Heart right ventricle (tissue), 16 donors: ENCODE measurements at places on chromosomes 7 and 10. TPM values are rescaled to one million over a fixed set of nuclear protein-coding genes. Genes with fewer than 3 reads are reported as not detected.

DNA sequence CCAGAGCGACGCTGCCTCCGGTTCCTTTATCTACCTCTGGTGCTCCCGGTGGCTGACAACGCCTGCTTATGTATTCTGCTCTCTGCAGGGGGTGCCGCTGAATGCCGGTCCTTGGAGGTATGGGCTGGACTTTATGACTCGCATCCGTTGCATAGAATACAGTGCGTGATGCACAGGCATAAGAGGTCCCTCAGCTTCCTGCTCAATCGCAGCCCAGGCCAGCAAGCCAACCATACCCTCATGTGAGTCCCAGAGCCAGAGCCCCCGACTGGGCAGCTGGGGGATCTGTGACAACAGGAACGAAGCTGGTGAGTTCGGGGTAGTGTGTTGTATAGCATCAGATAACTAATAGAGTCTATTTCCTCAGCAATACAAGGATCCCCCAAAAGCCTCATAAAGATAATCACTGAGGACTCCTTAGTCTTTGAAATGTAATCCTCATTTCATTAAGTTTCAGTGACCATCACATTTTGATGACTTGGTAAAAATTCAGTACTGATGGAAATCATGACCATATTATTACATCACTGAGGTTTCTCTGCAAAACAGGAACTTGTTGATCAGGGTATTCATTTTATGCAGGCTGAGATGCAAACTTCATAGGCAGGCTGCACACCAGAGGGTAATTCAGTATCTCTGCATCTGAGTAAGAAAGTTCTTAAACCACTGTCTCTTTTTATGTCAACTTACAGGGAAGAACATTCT, 607.8 kb downstream of the PTPRN2 start:
- no peak overlapping the region for H3K4me3 ChIP-seq
- no peaks in the 10 kb centered on the region for H3K36me3 ChIP-seq
- no peaks in the 10 kb centered on the region for H3K4me1 ChIP-seq

- no peak overlapping the region for H3K4me3 ChIP-seq
- no peaks in the 10 kb centered on the region for H3K36me3 ChIP-seq
- no peak for DNase-seq
- peaks cover 6% of the 10 kb centered on the region for H3K27me3 ChIP-seq
- H3K27ac ChIP-seq: no peak overlapping the region
- no peaks in the 10 kb centered on the region for H3K4me1 ChIP-seq
Measured at GRCh38 chr7:45106-46090, 147.0 kb upstream of the FAM20C start.

GRCh38 chr7:157693071-157693520, 356.3 kb downstream of the DNAJB6 start:
- no peaks in the 10 kb centered on the region for H3K36me3 ChIP-seq
- peaks cover 40% of the 10 kb centered on the region for H3K4me1 ChIP-seq
- H3K4me3 ChIP-seq: peak overlapping the region; percentile 55

DNA sequence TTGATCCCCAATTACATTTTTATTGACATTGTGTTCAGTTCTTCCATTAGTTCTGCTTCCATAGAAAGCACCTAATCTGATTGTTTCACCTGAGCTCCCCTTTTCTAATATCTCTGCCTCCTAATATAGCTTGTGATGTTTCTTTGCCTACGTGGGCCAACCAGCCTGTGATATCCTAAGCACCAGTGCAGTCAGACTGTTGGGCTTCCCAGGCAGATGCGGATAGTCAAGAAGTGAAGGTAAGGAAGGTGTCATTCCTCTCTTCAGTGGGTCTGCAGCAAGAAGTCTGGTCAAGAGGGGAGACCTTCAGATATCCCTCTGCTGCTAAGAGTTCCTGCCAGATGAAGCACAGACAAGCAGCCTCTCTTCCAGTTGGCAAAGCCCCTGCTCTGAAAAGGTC, 16.2 kb upstream of the DGKI start:
- no peaks in the 10 kb centered on the region for H3K27me3 ChIP-seq
- H3K4me3 ChIP-seq: no peak overlapping the region
- no peaks in the 10 kb centered on the region for H3K4me1 ChIP-seq
- no peak for DNase-seq

DNA sequence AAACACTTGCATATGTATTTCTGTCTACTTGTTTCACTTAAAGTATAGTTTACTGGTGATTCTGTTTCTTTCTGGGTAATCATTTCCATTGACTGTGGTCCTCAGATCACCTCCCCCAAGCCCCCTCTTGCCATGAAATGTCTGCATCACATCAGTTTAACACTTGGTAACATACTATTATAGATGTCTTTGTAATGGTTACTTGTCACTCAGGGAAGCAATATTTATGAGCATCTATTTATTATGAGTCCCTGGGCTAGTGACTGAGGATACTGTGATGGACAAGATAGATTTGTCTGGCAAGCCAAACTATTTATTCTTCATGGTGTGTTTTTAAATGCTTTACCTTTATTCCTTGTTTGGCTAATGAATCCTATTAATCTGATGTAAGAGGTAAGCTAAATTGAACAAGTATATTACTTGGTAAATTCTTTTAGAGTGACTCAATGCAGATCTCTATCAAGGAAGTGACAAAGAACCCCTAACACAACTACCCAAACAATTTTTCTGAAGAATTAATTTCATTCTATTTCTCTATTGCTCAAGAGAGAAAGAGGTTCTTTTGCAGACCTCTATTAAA, 270.9 kb downstream of the RELN start:
- no peak for DNase-seq
- no peaks in the 10 kb centered on the region for H3K27me3 ChIP-seq
- H3K4me3 ChIP-seq: no peak overlapping the region

Gene FAS
- 2.6 TPM for total RNA-seq

DNA sequence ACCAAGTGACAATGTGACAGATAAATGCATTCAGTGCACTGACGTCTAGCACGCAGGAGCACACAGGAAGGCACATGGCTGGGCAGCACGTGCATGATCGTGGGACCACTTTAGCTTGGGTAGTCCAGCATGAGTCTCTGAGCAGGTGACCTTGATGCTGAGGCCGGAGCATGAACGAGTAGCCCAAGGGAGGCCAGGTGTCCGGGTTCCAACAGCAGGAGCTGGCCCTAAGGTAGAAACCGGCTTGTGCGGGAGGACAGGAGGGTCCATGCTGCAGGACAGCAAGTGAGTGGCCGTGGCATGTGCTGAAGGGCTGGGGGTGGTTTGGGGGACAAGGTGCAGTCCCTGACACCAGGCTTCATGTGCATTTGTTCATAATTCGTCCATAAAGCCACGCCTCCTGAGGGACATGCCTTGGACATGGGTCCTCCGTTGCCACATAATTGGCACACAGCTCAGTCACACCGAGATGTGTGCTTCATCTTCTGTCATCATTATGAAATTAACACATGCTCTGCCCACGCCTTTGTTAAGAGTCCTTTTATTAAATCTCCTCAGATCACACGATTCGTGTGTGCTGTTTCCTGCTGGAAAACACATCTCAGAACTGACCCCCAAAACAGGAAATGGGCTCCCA, 3.1 kb upstream of the STK32C start:
- peaks cover 16% of the 10 kb centered on the region for H3K4me1 ChIP-seq
- no peak overlapping the region for H3K4me3 ChIP-seq
- DNase-seq: no peak
- no peaks in the 10 kb centered on the region for H3K27me3 ChIP-seq
- no peaks in the 10 kb centered on the region for H3K36me3 ChIP-seq

Gene HDAC9
- 56.3 TPM for total RNA-seq

DNA sequence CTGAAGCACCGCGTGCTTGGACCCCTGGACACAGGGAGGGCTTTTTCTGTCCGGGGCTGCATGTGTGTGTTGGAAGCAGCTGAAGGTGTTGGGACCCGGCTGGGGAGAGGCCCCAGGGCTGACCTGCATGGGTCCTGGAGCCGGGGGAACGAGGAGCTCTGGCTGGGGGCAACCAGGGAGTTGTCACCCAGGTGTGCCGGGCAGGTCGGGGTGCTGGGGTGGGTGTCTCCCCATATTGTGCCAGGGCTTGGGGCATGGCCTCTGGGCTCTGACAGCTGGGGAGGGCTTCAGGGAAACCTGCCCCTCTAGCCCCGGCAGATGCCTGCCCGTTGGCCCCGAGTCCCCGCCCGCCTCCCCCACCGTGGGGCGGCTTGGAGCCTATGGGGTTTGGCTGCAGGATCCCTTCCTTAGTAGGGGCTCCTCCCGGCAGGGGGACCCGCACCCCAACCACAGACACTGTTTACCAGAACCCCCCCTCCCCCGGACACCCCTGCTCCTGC, 42.3 kb downstream of the UNCX start:
- no peaks in the 10 kb centered on the region for H3K4me1 ChIP-seq
- no peak overlapping the region for H3K4me3 ChIP-seq
- no peaks in the 10 kb centered on the region for H3K36me3 ChIP-seq
- DNase-seq: no peak
- no peak overlapping the region for H3K27ac ChIP-seq

Gene PNLIPRP1
- 0.60 TPM for total RNA-seq

- H3K36me3 ChIP-seq: no peaks in the 10 kb centered on the region
- H3K27me3 ChIP-seq: no peaks in the 10 kb centered on the region
- H3K4me1 ChIP-seq: peaks cover 57% of the 10 kb centered on the region
- DNase-seq: no peak
- no peak overlapping the region for H3K27ac ChIP-seq
- no peak overlapping the region for H3K4me3 ChIP-seq
Measured at GRCh38 chr10:11159543-11160215, 142.0 kb downstream of the CELF2 start.

Gene SEMA3A
- total RNA-seq: 2.5 TPM

DNA sequence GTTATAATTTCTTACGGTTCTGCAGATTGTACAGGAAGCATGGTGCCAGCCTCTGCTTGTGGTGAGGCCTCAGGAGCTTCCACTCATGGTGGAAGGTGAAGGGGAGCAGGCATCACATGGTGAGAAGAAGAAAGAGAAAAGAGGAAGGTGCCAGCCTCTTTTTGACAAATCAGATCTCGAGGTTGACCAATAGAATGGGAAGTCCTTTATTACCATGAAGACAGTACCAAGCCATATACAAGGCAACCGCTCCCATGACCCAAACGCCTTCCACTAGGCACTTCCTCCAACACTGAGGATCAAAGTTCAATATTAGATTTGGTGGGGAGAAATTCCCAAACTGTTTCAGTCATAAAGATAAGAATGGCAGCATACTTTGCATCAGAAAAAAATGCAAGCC, 502.8 kb downstream of the GLRX3 start:
- no peak overlapping the region for H3K27ac ChIP-seq
- no peak overlapping the region for H3K4me3 ChIP-seq
- peaks cover 46% of the 10 kb centered on the region for H3K27me3 ChIP-seq
- H3K36me3 ChIP-seq: no peaks in the 10 kb centered on the region
- no peaks in the 10 kb centered on the region for H3K4me1 ChIP-seq
- no peak for DNase-seq

GRCh38 chr10:79923669-79924068, 25.2 kb downstream of the SFTPD start:
- no peak overlapping the region for H3K27ac ChIP-seq
- no peak overlapping the region for H3K4me3 ChIP-seq
- H3K4me1 ChIP-seq: peaks cover 12% of the 10 kb centered on the region
- no peaks in the 10 kb centered on the region for H3K27me3 ChIP-seq
- DNase-seq: no peak
- no peaks in the 10 kb centered on the region for H3K36me3 ChIP-seq

Gene BBS9
- 7.8 TPM for total RNA-seq

Gene SORCS3
- total RNA-seq: not detected

DNA sequence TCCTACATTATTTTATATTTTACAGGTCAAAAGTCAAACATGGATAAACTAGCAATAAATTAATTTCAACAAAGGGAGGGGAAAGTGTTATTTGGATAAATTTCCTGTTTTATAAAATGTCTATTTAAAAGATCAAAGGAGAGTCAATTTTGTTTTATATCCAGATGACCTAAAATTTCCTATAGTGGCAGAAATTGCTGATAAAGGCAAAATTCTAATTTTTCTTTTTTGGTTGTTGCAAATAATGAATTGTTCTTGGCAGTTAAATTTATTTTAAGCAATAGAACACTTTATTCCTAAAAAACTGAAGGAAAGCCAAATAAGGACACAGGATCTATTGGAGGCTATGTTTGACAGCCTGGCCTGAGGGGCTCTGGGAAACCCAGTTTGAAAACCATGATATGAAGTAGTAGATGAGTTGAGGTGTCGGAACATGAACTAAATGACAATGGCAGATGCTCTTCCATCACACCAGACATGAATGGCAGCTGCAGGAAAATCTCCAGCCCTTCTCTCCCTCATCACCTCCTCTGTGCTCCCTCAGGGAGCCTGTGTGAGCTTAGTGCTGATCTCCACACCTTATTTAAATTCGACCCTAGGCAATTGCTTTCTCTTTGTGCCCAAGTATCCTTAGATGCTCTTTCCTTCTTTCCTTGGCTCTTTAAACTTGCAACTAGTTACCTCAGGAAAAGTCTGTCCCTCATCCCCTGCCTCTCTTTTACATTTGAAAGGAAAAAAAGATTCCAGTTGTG, 395.0 kb downstream of the THSD7A start:
- no peaks in the 10 kb centered on the region for H3K4me1 ChIP-seq
- H3K27ac ChIP-seq: no peak overlapping the region
- H3K36me3 ChIP-seq: no peaks in the 10 kb centered on the region
